SJCRH30 (cell line): ENCODE measurements at places on chromosomes 7 and 10. TPM values are rescaled to one million over a fixed set of nuclear protein-coding genes. Genes with fewer than 3 reads are reported as not detected.

The ITGB8 gene
- total RNA-seq, result 35.0 and 40.0 TPM in 2 replicates

The RSBN1L gene
- 35.6 and 47.3 TPM in 2 replicates for total RNA-seq

The DGKB gene
- 0.08 and 0.61 TPM in 2 replicates for total RNA-seq

GRCh38 chr10:24334279-24334939 lies 125.5 kb downstream of the KIAA1217 start:
- no peak overlapping the region for H3K4me3 ChIP-seq
- H3K27ac ChIP-seq, result no peak overlapping the region
- H3K27me3 ChIP-seq, result no peaks in the 10 kb centered on the region
- no peaks in the 10 kb centered on the region for H3K4me1 ChIP-seq
- 0 out of 2 replicates have a peak, but pooled peaks cover 3% of the 10 kb centered on the region for H3K36me3 ChIP-seq

DNA sequence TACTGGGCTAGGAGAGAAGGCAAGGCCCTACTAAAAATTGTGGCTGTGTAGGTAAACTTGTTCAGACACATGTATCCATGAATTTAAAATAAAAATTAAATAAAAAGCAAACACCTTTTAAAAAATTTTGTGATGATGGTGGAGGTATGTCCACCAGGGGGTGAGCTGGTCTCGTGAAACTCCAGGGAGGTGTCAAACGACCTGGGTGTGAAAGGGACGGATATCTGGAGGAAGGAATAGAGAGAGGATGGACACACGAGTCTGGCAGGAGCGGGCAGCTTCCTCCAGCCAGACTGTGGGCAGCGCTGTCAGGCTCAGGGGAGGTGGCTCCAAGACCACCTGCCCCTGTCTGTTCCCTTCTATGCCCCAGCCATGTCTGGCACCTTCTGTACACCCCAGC lies 34.8 kb upstream of the DMBT1 start:
- no peaks in the 10 kb centered on the region for H3K36me3 ChIP-seq
- H3K4me3 ChIP-seq, result no peak overlapping the region
- no peaks in the 10 kb centered on the region; the same call in 1 of the 2 replicates for H3K4me1 ChIP-seq
- DNase-seq, result peak; percentile 45
- no peak overlapping the region for H3K27ac ChIP-seq
